ENCODE measurements at places on chromosomes 12 and 14. TPM values are rescaled to one million over a fixed set of nuclear protein-coding genes. Genes with fewer than 3 reads are reported as not detected.

DNA sequence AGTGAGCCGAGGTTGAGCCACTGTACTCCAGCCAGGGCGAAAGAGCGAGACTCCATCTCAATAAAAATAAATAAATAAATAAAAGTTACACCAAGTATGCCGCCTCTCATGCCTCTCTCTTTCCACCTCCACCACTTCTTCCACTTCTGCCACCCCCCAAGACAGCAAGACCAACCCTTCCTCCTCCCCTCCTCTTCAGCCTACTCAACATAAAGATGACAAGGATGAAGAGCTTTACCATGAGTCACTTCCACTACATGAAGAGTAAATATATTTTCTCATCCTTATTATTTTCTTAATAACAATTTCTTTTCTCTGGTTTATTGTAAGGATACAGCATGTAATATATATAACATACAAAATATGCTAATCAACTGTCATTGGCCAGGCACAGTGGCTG lies 3.6 kb upstream of the TMED2 start:
- no peak for DNase-seq
- peaks cover 15% of the 10 kb centered on the region for H3K4me1 ChIP-seq
- no peaks in the 10 kb centered on the region for H3K27me3 ChIP-seq

DNA sequence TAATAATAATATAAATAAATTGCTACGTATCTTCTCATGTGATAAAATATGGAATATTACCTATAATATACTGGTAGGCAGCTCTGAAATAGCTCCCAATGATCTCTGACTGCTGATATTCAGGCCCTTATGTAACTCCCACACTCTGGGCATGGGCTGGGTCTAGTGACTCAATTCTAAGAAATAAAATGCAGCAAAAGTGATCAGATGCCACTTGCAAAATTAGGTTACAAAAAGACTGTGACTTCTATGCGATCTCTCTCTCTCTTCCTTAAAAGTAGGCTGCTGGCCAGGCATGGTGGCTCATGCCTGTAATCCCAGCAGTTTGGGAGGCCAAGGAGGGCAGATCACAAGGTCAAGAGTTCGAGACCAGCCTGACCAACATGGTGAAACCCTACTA lies 10.3 kb upstream of the CACNB3 start:
- no peak for DNase-seq
- no peaks in the 10 kb centered on the region for H3K4me1 ChIP-seq
- no peaks in the 10 kb centered on the region for H3K27me3 ChIP-seq
- H3K36me3 ChIP-seq = no peaks in the 10 kb centered on the region
- no peak overlapping the region for H3K4me3 ChIP-seq

GRCh38 chr14:96320605-96321004 lies 42.5 kb downstream of the ATG2B start:
- H3K27me3 ChIP-seq = no peaks in the 10 kb centered on the region
- H3K4me3 ChIP-seq = no peak overlapping the region
- H3K4me1 ChIP-seq = no peaks in the 10 kb centered on the region
- H3K27ac ChIP-seq = no peak overlapping the region
- H3K36me3 ChIP-seq = peaks cover 2% of the 10 kb centered on the region
- no peak for DNase-seq

Gene OTOGL
- polyA plus RNA-seq = 0.08 TPM

Gene BIN2
- not detected for polyA plus RNA-seq

Data from keratinocyte (primary cell).